NCI-H460 (cell line): ENCODE measurements at places on chromosomes 7 and 10. TPM values are rescaled to one million over a fixed set of nuclear protein-coding genes. Genes with fewer than 3 reads are reported as not detected.

RAMP3 gene
- total RNA-seq, result not detected in 2 replicates

- no peak for DNase-seq
Measured at GRCh38 chr10:26739071-26739631, 41.6 kb downstream of the PDSS1 start.

FKBP6 gene
- 0.17 TPM in 1 of 2 replicates, not detected in the other for total RNA-seq

DNA sequence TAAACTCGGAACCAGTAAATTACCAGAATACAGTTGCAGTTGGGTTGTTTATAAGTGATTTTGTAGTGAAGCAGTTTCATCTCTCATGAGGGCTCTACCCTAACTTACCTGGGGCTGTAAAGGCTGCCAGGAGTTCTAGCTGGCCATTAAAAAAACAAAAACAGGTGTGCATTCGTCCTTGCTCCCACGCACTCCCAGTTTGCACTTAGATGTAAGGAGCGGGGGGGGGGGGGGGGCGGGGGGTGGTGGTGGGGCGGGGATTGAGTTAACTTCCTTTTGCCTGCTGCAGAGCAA lies 2.3 kb upstream of the PFKFB3 start:
- DNase-seq, result no peak

EVX1 gene
- 0.12 TPM in 1 of 2 replicates, not detected in the other for total RNA-seq

OPN1SW gene
- not detected in 2 replicates for total RNA-seq
